ENCODE measurements at places on chromosomes 13 and 19.

DNA sequence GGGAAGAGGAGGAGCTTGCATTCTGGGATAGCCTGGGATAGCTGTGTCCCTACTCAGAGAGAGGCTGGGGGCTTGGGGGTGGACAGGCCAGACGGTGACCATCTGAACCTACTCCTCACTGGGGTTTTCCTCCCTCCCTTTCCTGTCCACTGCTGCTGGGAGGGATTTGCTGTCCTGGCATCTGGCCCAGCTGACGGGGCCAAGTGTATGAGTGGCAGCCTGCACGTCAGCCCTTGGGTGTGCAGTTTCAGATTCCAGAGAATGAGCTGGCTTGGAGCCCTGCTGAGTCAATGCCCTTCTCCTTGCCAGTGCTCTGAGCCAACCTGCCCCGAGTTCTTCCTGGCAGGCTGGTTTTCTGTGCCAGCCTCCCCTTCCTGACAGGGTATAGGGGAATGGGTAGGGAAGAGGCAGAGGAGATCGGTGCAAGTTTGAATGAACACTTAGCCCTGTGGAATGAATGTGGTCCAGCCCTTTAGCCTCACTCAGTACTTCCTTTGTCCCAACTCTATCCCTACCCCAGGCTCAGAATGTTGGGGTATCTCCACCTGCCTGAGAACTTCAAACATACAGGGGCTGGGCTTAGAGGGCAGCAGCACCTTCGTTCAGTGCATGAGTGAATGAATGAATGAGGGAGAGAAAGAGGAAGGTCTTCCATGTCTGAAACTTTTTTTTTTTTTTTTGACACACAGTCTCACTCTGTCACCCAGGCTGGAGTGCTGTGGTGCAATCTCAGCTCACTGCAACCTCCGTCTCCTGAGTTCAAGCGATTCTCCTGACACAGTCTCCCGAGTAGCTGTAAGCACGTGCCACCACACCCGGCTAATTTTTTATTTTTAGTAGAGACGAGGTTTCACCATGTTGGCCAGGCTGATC lies 1.8 kb upstream of the ANGPTL4 start:
- peak; percentile 95 for DNase-seq

- no peak for DNase-seq
These were observed 9.8 kb upstream of the GPI start for GRCh38 chr19:34355201-34355600.

DNA sequence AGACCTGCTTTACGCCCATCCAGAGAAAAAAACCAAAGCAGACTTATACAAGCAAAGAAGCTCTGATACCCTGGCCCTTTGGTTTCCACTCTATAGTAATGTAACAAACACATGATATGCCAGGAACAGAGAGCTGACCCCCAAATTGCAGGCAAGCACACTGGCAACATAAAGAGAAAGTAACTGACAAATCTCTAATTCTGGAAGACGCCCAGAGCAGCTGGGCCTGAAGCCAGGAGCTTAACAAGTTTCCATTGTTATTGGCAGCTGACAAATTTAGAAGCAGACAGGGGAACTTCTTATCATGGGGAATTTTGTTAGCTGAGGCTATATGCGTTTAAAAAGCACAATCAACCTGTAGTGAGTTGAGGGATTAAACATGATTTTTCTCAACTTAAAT lies 158.0 kb downstream of the DLEU7 start:
- DNase-seq: peak; percentile 6

DNA sequence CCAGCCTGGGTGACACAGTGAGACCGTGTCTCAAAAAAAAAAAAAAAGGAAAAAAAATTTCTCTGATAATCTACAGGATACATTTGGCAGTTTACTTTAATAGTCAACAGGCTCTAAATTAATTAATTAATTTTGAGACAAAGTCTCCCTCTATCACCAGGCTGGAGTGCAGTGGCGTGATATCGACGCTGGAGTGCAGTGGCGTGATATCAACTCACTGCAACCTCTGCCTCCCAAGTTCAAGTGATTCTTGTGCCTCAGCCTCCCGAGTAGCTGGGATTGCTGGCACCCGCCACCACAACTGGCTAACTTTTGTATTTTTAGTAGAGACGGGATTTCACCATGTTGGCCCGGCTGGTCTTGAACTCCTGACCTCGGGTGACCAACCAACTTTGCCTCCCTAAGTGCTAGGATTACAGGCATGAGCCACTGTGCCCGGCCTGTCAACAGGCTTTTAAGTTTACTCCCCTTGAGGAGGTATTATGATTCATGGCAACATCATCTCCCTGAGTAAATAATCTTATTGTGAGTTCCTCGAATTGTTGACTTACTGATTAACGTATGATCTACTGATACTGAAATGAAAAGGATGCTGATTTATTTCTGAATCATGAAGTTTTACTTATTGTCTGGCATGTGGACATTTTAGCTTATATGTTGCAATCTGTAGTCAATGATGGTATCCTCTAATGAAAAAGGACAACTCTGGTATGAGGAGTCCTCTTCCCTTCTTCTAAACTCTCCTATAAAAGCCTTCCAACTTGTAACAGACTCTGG lies 21.3 kb upstream of the MTRF1 start:
- no peak for DNase-seq

DNA sequence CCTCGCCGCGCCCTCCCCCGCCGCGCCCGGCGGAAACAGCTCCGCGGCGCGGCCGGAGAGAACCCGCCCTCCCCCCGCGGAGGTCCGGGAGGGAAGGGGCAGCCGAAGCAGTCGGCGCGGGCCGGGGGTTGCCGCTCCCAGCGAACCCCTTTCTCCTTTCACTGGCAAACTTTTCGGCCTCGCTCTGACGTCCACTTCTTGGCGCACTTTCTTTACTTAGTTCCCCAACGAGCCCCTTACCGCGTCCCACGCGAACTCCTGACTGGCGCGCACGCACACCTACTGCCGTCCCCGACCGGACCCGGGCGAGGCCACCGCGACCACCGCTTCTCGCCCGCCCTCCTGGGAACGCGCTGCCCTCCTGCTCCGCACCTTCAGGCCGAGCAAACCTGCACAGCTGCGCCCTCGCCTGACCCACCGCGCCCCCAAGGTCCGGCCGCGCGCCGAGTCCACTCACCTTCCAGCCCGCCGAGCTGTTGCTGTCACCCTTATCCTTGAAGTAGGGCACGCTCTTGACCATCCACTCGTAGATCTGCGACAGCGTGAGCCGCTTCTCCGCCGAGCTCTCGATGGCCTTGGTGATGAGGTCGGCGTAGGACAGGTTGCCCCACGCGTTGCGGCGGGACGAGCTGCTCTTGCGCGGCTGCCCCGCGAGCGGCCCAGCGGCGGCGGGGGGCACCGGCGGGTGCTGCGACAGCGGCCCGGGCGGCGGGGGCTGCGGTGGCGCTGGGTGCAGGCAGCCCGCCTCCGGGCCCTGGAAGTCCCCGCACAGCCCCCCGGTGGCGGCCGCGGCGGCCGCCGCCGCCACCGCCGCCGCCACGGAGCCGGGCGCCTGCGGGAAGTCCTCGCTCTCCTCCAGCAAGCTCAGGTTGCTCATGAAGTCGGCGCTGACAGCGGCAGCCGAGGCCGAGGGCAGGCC lies 1.1 kb downstream of the FOXO1 start:
- no peak for DNase-seq

DNA sequence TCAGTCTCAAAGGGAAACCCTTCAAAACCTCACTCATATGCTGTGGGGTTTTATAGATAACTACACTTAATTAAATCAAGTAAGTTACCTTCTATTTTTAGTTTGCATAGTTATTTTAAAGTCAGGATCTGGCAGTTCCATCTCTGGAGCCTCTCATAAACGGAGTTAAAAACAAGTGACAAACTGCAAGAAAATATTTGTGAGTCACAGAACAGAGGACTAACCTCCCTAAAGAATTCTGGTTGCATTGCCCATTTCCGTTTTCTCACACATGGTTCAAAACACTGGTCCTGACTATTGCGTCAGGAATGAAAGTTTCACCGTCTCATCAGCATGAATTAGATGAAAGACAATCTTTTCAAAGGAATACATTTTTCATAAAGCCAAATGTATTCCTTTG lies 10.6 kb downstream of the RXFP2 start:
- DNase-seq: no peak

DNA sequence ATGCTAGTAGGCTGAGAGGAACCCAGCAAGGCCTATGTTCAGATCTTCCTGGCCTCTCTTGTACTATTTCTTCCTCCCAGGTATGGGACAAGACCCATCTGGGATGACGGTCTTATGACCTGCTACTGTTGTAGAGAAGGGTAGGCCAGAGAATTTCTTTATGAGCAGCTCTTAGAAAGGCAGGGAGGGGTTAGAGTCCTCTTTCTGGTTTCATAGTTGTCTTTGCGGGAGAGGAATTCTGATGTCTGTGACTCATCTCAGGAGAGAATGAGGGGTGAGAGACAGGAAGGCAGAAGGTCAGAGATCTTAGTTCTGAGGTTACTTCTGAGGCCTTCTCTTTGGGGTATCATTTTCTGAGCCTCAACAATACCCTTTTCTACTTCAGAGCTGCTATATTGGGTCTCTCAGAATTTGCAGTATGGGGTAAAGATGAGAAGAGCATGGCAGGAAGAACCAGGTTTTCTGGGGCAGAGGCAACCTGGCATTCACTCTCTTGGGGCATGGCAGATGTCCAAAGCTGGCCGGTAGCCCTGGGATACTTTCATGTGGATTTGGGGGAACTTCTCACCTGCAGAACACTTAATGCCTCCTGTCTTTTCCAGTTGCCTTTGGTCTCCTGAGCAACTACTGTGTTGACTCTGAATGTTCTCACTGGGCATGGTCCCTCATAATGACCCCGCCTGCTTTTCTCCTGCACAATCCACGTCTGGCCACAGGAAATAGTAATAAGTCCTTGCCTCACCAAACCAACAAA lies 154.4 kb downstream of the GGACT start:
- no peak for DNase-seq

GRCh38 chr19:35521124-35521743 lies 6.9 kb downstream of the SBSN start:
- DNase-seq: no peak

GRCh38 chr13:41488124-41488523 lies 30.8 kb downstream of the RGCC start:
- DNase-seq: no peak

DNA sequence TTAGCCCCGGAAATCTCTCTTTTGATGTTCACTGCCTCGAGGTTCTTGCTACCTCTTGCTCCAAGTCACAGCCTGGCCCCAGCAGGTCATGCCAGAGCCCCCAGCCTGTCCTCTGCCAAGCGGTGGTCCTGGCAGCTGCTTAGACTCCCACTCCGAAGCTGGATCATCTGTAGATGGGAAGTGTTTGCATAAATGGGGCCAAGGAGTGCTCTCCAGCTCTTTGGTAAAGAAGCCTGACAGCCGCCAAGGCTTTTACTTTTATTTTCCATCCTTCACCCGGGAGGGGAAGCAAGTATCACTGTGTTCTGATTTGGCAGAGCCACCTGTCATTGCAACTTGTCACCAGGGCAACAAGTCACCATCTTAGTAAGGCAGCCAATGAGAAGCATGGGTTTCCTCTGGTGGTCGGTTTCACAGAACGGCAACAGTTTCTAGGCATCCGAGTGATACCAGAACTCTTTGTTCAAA lies 10.6 kb upstream of the RETN start:
- DNase-seq: no peak

DNA sequence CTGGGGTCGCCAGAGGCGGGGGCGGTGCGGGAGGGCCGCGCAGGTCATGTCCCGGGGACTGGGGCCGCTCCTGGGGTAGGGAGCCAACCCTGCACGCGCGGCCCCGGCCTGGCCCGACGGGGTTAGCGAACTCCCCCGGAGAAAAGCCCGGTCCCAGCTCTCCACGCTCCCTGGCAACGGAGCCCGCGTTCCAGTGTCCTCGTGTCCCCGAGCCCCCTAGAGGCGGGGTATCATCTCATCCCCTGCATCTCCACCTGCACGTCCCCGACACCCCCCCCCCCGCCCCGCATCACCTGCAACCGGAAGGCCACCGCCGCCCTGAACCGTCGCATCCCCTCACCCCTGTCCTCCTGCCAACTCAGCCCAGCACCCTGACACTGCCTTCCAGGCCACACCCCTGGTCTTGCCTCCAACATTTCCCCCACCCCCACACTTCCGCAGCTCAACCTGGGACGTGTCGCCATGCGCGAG lies 2.7 kb downstream of the WDR88 start:
- no peak for DNase-seq

GRCh38 chr13:43036351-43037250 lies 13.2 kb downstream of the DNAJC15 start:
- no peak for DNase-seq

DNA sequence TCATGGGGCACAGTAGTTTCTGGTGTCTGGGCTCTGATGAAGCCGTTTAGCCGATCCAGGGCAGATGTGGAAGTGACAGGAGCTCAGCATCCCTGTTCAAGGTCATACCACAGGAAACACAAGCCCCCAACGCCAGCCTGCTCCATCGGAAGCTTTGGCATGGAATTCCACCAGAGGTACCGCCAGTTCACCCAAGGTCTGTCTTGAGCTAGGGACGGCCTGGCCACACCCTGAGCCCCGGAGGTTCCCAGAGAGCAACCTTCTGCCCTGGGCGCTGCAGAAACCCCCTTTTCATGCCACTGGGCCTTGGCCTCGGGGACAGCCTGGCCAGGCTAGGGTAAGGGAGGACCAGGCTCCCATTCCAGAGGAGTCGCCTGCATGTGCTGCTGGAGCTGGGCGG lies 39.4 kb upstream of the TPM4 start:
- no peak for DNase-seq

- no peak for DNase-seq
These were observed 26.4 kb upstream of the SCEL start for GRCh38 chr13:77508959-77509620.

DNA sequence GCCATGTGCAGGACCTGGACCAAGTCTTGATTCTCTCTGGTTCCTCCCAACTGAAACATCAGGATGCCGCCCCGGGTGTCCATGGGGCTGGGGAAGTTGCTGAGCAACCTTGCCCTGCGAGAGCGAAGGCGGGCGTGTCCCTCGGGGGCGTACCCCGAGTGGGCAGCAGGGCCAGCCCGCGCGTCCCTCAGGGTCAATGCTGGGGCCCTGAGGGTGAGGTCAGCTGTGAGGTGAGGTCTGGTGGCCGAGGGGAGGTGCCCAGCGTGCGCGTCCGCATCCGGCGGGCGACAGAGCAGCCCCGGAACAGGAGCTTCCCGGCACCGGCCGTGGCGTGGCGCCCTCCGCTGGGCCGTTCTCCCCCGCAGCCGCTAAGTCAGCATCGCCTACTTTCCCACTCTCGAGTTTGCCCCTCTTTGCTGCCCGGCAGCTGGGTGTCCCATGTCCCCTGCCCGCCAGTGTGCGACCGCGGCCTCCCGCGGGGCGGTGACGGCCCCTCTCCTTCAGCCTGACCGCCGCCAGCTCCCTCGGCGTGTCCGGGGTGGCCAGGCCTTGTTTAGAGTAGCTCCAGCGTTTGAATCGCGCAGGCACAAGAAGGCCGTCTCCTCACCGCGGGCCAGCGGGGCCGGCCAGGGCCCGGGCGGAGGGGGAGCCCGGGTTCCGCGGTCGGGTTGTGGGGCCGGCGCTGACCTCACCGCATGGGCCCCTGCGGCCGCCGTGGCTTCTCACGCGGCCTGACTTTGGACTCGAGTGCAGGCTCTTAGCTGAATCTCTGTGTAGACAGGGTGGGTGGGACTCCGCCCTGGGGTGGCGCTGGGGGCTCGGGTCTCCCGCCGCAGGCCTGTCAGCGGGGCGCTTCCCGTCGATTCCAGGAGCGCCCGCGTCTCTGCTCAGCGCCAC lies 33.0 kb downstream of the GJA3 start:
- no peak for DNase-seq
